ENCODE measurements at places on chromosomes 7 and 10.
A peak's percentile ranks its signal among the peaks of the same experiment; 100 is the strongest.

DNA sequence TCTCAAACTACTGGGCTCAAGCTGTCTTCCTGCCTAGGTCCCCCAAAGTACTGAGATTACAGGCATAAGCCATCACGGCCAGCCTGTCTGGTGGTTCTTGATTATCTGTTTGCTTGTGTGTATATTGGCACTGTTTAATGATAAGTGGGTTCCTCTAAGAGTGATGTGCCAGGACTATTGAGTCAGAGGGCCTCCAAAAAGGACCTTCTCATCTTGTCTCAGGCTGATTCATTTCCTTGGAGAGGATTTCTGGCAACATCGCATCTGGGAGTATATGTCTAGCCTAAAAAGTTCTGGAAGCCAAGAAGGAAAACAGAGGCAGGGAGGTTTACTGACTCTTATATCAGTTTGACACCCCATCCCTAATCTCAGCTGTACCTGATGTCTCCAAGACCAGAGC, 27.1 kb upstream of the AKAP9 start:
- no peak for DNase-seq

DNA sequence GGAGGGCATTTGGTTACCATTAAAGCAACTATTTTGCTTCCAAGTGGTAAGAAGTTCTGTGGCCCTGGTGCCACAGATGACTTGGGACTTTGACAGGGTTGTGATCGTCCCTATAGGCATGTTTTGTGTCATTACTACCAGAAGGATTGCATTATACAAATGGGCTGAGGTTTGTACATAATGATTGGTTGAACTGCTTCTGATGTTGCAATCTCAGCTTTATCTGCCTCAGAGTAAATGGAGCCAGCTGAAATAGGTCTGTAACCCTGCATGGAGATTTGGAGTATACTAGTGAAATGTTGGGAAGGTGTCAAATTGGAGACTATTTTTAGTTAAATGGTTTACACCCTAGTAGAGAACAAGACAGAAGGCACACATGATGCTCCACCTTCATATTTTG, 46.1 kb upstream of the SEPTIN7 start:
- DNase-seq = no peak

DNA sequence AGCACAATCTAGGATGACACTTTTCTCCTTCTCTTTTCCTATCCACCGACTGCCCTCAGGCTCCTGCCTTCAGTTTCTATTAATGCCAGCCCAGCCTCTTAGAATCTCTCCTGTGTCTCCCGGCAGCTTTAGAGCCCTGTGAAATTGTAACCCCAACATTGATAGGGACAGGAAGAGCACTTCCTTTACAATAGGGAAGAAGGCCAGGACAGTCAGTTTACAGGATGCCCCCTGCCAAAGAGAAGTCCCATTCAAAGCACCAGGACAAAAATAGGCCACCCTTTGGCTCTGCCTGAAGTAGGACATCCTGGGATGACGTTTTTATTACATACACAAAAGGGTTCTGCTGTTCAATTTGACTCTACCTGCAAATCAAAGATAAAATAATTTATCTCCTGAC, 64.7 kb upstream of the ANK3 start:
- DNase-seq = no peak

GRCh38 chr10:125054669-125055268, 105.6 kb downstream of the CTBP2 start:
- no peak for DNase-seq

DNA sequence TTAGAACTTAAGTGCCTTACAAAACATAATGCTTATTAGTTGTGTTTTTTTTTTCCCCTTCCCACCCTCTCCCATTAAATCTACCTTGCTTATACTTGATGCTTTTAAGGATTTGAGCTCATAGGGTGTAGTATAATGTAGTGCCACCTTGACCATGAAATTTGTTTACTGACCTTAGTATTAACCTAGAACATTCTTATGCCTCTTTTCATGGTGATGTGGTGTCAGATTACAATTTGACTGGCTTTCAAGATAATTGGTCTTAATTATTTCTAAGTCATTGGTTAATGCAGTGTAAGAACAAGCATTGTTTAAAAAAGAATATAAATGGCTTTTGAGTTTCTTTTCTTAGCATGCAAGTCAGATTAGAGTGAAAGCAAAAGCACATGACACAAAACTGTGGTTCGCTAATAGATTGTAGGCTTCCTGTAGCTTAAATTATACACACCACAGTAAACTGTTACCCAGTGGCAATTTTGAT, 61.8 kb downstream of the ADD3 start:
- peak; percentile 11 for DNase-seq

- DNase-seq = no peak
Observed at GRCh38 chr10:42975005-42975493, 101.8 kb upstream of the RET start.

GRCh38 chr7:68504716-68505115, 1093.6 kb upstream of the AUTS2 start:
- DNase-seq = no peak

- DNase-seq = no peak
Observed at GRCh38 chr10:77027141-77027540, 610.5 kb downstream of the KCNMA1 start.

GRCh38 chr10:70493660-70494234, 15.2 kb downstream of the PALD1 start:
- DNase-seq = no peak

DNA sequence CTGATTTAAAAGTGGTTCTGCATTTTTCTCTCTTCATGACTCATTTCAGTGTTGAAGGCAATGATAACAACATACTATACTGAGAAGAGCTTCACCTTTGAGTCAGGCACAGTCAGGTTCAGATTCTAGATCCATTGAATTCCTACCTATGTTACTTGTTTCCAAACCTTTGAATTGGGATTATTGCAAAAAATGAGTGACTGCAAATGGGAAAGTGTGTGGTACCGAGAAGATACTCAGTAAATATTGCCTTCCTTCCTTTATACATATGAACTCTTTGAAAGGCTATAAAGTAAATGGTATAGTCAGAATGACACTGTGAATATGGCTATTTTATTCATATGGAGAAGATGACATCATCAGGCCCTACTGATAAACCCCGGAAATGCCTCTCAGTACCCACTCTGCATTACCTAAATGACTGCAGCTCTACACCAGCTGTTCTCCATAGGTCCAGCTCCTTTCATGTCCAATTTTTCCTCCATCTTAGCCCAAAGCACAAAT, 66.7 kb upstream of the FGL2 start:
- no peak for DNase-seq

Data from DMS153 (cell line).